ENCODE measurements at places on chromosomes 12 and 14. TPM values are rescaled to one million over a fixed set of nuclear protein-coding genes. Genes with fewer than 3 reads are reported as not detected.

The OAS2 gene
- 0.84 TPM for polyA plus RNA-seq

The DACT1 gene
- 1.3 TPM for polyA plus RNA-seq

The MED6 gene
- polyA plus RNA-seq = 6.4 TPM

The MAP3K12 gene
- polyA plus RNA-seq = 20.3 TPM

The TCL1B gene
- not detected for polyA plus RNA-seq

The NXPH4 gene
- polyA plus RNA-seq = 0.28 TPM

The TRIM9 gene
- 3.4 TPM for polyA plus RNA-seq

The PROX2 gene
- not detected for polyA plus RNA-seq

The MIPOL1 gene
- 2.5 TPM for polyA plus RNA-seq

The GPR68 gene
- polyA plus RNA-seq = 0.23 TPM

The CLEC6A gene
- polyA plus RNA-seq = not detected

The KRT85 gene
- not detected for polyA plus RNA-seq

The DDN gene
- 0.12 TPM for polyA plus RNA-seq

The LTB4R2 gene
- 3.1 TPM for polyA plus RNA-seq

The TMCC3 gene
- 1.0 TPM for polyA plus RNA-seq

The PZP gene
- 0.38 TPM for polyA plus RNA-seq

The YAF2 gene
- 13.2 TPM for polyA plus RNA-seq

The CMA1 gene
- polyA plus RNA-seq = not detected

The SERPINA5 gene
- 67.2 TPM for polyA plus RNA-seq

The ITGA5 gene
- polyA plus RNA-seq = 32.2 TPM

The PRH2 gene
- polyA plus RNA-seq = 0.42 TPM

The TBX5 gene
- polyA plus RNA-seq = 0.02 TPM

The NYNRIN gene
- polyA plus RNA-seq = 5.6 TPM

The HOMEZ gene
- polyA plus RNA-seq = 4.9 TPM

The C12orf42 gene
- not detected for polyA plus RNA-seq
